Mesendoderm (in vitro differentiated cells): ENCODE measurements at places on chromosomes 6 and 20.

GRCh38 chr6:116118608-116119007 is 7.3 kb downstream of the COL10A1 start:
- no peak for DNase-seq

DNA sequence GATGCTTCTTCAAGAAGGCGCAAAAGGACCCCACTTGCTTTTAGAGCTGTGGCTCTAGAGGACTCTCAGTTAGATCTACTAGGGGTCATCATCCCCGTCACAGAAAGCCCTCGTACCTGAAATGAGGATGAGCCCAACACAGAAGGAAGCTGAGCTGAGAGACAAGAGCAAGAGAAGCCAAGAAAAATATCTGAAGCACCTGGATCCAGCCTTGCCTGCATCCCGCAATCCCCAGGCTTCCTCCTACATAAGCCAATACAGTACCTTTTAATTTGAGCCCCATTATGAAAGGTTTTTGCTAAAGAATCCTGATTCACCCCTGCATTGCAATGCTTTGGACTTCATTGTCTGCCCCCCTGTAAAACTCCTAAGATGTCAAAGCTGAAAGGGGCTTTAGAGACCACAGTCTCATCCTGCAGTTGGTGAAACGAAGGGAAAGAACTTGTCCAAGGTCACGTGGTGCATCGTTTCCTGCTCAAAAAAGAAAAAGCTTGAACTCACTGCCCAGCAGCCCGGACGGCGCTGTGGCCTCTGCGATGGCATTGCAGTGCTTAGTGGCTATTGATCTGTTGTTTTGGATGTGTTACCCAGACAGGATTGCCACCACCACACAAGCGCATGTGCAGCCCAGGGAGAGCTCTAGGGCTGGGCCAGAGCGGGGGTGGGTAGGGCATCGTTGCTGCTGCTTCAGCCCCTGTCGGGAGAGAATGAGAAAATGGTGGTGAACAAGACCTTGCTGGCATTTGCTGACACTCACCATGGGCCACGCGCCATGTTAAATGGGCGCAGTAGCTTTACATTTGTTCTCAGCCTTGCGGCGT is 28.4 kb downstream of the AAR2 start:
- no peak for DNase-seq

DNA sequence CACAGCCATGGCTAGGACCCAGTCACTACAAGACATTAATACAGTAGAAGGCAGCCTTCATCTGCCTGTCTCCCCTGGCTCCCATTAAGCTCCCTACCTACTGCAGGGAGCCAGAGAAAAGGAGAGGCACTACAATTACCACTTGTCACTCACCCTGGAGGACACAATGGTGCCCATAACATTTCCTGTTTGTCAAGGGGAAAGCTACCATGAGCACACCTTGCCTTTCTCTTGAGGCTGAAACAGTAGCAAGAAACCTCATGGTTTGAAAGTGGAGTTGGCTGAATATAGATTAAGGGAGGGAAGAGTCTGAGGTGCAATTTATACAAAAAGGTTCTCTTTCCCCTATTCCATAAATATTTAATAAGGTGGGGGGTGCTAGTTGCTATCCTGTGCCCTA is 27.9 kb downstream of the STK38 start:
- no peak for DNase-seq

DNA sequence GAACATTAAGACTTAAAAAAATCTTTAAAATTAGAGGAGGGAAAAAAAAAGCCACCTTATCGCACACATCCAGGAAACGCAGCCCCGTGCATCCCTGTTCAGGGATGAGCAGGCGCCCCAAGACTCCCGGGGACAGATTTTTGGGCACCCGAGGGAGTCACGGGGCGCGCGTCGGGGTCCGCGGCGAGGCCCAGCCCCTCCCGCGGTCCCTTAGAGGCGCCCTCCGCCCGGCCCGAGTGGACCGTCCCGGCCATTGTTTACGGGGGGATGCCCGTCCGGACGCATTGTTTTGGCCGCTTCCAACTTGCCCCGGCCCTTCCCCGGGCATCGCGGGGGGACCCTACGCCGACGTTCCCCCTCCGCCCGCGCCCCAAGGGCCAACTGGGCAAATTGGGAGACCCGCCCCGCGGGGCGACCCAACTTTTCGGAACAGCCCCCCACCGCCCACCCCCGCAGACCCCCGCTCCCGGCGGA is 610 bp downstream of the ZNF217 start:
- no peak for DNase-seq

DNA sequence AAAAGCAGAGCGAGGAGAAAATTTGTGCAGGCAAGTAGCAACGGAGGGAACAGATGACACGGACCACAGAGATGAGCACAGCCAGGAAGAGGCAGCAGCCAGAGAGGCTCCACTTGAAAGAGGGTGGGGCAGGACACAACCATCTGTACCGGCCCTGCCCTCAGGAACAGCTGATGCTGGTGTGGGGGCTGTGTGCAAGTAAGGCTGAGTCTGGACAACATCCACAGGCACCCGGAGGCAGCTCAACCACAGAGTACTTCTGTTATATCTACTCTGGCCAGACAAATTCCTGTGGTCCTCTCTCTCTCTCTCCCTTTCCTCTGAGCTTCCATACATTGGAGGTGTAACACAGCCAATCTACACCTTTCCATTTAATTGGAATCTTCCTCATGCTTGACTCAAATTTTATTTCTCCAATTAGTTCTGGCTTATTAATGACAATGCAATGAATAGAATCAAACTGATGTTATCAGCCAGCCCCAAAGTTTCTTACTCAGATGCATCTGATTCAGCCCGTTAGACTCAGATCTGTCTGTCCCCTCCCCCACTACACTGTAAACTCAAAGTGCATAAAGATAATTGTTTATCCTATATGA is 24.9 kb downstream of the KIF13A start:
- no peak for DNase-seq

DNA sequence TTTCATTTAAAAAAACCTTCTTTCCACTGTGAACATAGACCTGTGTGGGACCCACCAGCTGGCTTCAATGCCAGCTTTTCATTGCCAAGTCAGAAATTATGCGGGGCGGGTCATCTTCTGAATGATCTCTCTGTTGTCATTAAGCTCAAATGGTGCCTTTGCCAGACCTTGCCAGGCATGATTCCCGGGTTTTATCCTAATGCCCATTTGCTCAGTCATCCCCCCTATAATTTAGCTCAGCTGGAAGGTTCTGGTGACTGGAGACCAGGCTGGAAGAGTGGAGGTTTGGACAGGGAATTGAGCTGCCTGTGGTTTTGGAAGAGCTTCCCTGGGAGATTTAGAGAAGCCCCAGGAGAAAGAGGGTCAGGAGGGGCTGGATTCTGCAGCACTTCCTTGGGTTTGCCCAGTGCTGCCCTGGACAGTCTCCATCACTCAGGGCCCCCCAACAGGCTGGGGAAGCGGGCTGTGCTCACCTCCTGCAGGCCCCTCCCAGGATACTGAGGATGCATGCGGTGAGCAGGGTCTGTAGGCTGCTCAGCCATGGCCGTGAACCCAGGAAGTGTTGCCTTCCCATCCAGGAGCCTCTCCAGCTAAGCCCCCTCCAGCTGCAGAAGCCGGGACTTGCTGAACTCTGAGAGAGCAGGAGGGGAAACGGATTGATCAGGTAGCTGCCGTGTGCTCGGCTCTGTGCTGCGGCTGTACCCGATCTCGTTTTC is 273.0 kb downstream of the CDH4 start:
- no peak for DNase-seq
